ENCODE measurements at places on chromosomes 6 and 20.

- DNase-seq = no peak
Observed at GRCh38 chr6:157717340-157717748, 105.7 kb upstream of the SNX9 start.

- peak; percentile 59 for DNase-seq
Observed at GRCh38 chr6:83442752-83443151, 11.9 kb upstream of the ME1 start.

GRCh38 chr6:83600459-83600858 is 88.1 kb downstream of the PRSS35 start:
- DNase-seq = no peak

DNA sequence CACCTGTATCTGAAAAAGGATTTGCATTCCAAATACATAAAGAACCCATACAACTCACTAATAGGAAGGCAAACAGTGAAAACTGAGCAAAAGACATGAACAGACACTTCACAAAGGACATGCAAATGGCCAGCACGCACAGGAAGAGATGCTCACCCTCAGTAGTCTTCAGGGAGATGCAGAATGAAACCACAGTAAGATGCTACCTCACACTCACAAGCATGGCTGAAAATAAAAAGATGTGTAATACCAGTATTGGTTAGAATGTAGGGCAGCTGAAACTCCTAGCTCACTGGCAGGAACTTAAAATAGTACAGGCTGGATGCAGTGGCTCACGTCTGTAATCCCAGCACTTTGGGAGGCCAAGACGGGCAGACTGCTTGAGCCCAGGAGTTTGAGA is 64.6 kb downstream of the SNX5 start:
- no peak for DNase-seq

DNA sequence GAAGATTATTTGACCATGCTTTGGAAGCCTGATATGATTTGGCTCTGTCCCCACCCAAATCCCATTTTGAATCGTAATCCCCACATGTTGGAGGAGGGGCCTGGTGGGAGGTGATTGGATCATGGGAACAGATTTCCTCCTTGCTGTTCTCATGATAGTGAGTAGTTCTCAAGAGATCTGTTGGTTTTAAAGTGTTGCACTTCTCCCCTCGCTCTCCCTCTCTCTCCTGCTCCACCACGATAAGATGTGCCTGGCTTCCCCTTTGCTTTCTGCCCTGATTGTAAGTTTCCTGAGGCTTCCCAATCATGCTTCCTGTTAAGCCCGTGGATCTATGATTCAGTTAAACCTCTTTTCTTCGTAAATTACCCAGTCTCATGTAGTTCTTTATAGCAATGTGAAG is 21.7 kb upstream of the FAM217A start:
- no peak for DNase-seq

DNA sequence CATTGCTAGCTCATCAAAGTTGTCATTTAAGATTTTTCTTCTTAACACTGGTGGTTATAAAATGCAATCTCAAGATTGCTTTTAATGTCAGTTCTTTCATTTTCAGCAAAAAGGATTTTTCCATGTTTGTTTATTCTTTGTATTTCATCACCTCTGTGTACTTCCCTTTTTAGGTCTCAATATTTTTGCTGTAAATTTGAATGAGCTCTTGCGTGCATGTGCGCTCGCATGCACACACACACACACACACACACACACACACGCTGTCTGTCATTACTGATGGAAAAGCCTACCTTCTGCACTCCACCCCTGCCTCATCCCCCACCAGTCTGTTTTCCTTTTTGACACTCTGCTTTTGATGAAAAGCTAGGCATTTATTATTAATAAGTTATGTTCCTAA is 85.3 kb upstream of the FYN start:
- DNase-seq = peak; percentile 48

DNA sequence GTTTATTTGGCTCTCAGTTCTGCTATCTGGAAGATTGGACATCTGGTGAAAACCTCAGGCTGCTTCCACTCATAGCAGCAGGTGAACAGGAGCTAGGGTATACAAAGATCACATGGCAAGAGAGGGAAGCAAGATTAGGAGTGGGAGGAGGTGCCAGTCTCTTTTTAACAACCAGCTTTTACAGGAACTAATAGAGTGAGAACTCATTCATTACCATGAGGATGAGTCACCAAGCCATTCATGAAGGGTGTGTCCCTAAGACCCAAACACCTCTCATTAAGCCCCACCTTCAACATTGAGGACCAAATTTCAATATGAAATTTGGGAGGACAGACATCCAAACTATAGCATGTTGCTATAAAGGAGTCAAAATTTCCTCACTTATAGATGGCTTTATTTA is 85.4 kb upstream of the HCRTR2 start:
- DNase-seq = no peak

DNA sequence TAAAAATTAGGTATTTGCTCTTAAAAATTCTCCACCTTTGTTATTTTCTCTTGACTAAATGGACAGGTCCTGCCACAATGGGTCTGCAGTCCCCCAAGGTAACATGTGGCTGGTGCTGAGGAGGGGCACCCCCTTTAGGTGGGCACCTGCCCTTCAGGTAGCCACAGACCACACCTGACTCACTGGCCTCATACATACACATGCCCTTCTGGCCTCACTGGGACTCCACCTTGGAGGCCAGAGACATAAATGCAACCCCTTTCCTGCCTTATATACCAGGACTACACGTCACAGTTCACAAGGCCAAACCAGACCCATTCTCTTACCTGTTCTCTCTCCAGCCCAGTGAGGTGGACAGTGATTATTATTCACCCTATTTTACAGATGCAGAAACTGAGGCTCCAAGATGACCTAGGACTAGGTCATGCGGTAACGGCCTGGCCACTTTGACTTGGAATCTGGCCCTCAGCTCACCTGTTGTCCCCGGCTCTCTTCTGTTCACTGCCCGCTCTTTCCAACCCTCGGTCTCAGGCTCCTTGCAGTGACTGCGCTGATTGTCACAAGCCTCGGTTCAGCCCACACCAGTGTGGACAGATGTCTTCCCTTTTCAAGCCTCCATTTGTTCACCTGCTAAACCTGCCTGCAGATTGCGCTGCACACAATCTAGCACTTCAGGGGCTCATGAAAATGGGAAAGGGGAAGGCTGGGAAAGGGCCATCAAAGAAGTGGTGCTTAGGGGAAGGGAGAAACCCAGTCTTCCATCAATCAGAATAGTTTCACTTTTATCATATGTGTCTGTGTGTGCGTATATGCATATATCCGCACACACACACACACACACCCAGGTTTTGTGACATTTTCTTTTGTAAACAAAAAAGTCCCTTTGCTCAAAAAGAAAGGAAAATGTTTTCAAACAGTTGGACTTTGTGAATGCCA is 121.7 kb downstream of the BCAS1 start:
- DNase-seq = no peak

DNA sequence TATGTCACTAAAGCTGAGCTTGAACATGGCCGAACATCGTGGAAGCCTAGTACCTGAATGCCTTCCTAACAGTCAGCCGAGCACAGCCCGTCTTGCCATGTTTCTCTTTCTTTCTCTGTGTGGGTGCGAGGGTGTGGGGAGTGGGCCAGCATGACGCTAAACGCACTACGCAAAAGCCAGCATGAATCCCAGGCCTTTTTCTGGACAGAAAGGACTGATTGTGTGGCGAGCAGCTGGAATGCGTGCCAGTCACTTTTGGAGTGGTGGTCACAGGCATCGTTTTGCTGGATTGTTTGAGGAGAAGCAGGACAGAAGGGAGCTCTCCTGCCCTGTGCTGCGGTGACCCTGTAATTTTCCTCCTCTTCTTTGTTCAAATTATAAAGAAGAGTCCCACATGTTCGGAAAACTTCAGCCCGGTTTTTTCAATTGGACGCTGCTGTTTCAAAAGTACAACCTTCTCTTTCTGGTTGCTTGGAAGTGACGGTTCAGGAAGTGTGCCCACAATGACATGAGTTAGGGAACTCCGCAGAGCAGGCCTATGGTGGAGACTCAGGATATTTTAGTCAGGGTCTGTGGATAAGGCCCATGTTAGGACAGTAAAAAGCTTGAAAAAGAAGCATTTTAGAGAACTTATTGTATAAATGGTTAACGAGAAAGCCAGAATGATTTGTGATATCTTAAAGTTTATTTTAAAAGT is 54.3 kb downstream of the PDE7B start:
- DNase-seq = no peak

GRCh38 chr6:128111096-128111495 is 210.2 kb upstream of the THEMIS start:
- DNase-seq = no peak

- no peak for DNase-seq
Observed at GRCh38 chr6:149895048-149895590, 2.8 kb downstream of the RAET1E start.
